ENCODE measurements at places on chromosomes 16 and 17.

DNA sequence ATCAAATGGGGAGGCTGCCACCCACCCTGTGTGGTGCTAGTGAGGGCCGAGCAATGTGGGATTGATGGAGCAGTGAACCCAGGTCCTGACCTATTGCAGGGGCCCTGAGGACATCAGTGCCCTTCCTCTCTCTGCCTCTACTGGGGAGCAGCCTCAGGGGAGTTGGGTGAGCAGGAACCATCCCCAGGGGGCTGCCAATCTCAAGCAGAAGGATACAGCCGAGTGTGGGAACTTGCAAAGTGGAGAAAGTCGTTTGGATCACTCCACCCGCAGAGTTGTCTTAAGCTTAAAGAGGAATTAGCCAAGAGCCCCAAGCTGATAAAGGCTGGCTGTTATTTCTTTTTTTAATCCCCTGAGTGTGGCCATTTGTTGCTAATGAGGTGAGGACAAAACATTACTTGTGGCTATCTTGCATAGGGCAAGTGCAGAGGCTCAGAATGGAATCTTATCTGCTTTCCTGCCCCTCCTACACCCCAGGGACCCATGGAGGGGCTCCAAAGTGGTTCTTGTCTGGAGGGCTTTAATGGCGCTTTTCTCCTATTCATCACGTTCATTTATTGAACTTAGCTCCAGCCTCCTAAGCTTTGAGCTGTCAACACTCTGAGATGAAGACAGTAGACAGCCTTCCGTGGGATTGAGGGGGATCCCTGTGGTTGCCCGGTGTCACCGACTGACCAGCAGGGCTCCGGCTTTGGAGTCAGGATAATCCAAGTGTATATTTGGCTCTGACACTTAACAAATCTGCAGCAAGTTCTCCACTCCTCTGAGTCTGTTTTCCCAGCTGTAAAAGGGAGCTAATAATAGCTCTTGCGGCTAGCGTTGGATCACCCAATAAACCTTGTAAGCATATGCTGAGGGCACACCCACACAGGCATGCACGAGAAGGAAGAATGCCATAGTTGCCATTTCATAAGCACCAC, 45.1 kb downstream of the MYH11 start:
- DNase-seq: no peak

DNA sequence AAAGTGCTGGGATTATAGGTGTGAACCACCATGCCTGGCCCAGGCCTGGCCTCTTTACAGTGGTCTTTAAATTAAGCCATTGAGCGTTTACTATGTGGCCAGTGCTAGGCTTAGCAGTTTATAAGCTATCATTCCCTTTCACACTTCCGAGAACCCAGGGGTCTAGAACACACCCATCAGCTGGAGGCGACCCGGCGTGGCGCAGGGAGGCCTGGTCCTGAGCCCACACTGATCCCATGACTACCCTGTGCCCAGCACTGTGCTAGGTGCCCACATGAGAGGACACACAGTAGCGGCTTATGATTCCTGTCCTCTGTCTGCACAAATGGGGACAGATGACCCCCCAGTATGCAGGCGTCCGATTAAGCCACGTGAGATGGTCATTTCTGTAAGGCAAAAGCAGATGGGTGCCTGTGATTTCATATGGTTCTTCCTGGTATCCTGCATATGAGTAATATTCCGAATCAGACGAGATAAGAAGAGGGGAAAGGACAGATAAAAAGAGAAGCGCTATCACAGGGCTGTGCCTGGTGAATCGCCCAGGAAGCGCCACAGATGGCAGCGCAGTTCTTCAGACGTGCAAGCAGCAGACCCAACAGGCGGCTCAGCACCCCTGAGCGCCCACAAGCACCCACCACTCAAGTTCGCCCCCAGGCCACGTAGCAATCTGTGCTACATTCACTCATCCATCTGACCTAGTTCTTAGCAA, 5.3 kb downstream of the OSGIN1 start:
- DNase-seq: no peak

GRCh38 chr16:10566613-10567012, 13.8 kb downstream of the EMP2 start:
- DNase-seq: no peak

- DNase-seq: no peak
Observed at GRCh38 chr17:41982026-41982760, 15.6 kb downstream of the CNP start.

- peak; percentile 83 for DNase-seq
Observed at GRCh38 chr16:88810912-88811768, 588 bp downstream of the APRT start.

- DNase-seq: no peak
Observed at GRCh38 chr16:67250045-67250327, 1.2 kb downstream of the SLC9A5 start.

DNA sequence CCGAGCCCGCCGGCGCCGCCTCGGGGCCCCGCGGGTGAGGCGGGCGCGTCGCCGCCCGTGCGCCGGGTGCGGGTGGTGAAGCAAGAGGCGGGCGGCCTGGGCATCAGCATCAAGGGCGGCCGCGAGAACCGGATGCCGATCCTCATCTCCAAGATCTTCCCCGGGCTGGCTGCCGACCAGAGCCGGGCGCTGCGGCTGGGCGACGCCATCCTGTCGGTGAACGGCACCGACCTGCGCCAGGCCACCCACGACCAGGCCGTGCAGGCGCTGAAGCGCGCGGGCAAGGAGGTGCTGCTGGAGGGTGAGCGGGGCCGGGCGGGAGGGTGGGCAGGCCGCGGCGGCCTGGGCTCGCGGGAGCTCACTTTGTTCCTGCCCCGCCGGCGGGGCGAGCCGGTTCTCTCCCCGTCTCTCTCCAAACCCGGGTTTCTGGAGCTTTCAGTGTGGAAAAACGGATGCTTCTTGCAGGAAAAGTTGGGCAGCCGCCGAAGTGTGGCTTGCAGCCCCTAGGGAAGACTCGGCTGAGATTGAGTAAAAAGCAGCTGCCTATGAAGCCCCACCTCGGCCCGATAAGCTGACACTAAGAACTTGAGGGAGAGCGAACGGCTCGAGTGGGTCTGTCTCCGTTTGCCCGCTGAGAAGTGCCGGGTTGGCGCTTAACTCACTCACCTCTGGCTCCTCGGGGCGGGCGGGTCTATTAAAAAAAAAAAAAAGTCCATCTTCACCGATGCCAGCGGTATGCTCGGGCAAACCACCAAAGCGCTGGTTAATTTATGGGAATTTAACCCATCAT, 677 bp downstream of the SNTB2 start:
- DNase-seq: peak; percentile 65

- DNase-seq: no peak
Observed at GRCh38 chr16:12545297-12545610, 258.4 kb downstream of the CPPED1 start.

- no peak for DNase-seq
Observed at GRCh38 chr16:14181371-14182050, 110.4 kb downstream of the MRTFB start.

DNA sequence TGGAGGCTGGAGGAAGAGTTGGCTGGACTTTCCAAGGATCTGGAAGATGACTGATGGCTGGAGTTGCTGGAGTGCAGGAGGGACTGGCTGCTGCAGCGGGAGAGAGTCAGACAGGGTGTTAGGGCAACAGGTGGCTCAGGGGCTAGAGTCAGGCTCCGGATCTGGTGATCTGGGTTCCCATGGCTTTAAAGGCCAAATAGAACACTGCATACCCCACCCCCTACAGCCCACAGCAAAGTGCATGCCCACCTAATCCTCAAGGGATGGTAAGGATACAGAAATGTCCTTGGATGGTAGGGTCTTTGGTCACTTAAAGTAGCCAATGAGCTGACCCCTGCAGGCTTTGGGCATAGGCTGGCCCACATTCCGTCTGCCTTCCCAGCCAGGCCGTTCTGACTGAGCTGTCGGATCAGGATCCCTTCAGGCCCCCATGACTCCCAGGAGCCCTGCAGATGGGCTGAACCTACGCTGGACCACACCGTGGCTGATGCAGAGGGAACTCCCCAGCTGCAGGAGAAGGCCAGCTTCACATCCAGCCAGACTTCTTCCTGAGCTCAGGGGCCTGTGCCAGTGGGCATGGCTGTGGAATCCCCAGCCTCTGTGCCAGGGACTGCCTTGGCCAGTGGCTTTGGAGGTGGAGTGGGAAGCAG, 13.9 kb downstream of the TNS4 start:
- DNase-seq: no peak

DNA sequence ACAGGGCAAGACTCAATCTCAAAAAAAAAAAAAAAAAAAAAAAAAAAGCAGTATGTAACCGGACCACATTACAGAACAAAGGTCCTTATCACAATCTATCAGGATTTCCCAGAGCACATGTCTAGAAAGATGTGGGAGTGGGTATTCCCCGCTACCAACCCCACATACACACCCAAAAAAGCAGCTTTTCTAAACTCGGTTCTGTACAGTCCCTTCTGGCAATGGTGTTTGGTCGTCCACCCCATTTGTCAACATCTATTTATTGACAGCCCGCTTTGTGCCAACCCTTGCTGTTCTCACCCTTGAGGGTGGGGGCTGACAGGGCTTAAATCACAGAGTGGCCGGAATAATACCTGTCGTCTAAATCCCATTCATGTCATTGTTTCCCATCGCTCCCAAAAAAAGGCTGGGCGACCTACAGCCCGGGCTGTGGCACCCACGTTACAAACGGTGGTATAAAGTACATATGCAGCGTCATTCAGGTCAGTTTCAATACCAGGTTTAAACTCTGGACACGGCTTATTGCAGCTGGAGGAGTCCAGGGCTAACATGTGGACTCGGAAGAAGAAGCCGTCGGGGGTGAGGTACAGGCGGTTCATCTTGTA, 3.6 kb downstream of the C17orf58 start:
- DNase-seq: no peak

- DNase-seq: no peak
Observed at GRCh38 chr17:2065949-2066400, 11.1 kb downstream of the HIC1 start.

DNA sequence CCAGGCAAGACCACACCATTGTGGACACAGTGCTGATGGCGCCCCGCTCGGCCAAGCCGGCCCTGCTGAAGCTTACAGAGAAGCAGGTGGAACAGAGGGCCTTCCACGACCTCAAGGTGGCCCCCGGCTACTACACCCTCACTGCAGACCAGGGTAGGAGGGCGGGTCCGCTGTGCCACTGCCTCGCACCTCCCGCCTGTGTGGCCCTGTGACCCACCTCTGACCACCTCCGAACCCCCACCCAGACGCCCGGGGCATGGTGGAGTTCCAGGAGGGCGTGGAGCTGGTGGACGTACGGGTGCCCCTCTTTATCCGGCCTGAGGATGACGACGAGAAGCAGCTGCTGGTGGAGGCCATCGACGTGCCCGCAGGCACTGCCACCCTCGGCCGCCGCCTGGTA, 21.1 kb downstream of the ITGB4 start:
- no peak for DNase-seq

- no peak for DNase-seq
Observed at GRCh38 chr17:38562903-38563302, 42.8 kb downstream of the SRCIN1 start.

DNA sequence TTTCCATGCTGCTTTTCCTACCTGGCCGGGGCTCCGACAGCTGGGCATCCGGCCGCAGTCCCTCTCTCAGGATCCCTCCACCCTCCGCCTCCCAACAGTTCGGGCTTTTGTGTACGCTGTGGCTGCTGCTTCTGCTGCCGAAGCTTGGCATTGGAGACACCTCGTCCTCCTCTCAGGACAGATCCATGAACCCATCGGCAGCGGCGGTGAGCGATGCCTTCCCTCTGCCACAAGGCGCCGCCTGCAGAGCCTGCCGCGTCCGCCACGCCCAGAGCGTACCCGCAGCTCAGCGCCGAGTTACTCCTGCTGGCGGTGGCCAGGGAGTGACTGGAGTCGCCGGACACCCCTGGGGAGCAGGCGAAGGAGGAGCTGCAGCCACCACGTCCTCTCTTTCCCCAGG, 2032.8 kb downstream of the TP53TG3F start:
- no peak for DNase-seq

DNA sequence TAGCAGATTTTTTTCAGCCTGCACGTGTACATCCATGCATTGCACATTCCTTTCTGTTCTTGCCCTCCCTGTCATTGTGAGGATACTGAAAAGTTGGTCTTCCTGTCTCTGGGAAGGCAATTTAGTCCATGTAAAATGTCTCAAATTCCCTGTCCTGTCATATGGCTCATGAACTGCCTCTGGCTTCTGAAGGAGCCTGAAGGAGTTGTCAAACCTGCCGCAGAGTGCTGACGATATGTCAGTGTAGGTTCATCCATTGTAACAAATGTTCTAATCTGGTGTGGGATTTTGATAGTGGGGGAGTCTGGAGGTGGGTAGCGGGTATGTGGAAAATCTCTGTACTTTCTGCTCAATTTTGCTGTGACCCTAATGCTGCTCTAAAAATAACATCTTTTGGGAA, 59.6 kb downstream of the YPEL2 start:
- DNase-seq: no peak

GRCh38 chr17:13940858-13941665, 128.2 kb upstream of the COX10 start:
- DNase-seq: no peak

DNA sequence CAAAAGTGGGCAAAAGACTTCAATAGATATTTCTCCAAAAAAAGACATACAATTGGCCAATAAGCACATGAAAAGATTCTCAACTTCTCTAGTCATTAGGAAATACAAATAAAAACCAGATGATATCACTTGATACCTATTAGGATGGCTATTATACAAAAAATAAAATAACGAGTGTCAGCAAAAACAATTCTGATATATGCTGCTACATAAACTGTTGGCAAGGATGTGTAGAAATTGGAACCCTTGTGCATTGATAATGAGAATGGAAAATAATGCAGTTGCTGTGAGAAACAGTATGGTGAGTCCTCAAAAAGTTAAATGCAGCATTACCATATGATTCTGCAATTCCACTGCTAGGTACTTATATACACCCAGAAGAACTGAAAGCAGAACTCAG, 80.6 kb downstream of the BRIP1 start:
- DNase-seq: no peak

- no peak for DNase-seq
Observed at GRCh38 chr17:44307387-44308186, 814 bp upstream of the RUNDC3A start.

- DNase-seq: no peak
Observed at GRCh38 chr16:539901-540530, 12.5 kb downstream of the CAPN15 start.

DNA sequence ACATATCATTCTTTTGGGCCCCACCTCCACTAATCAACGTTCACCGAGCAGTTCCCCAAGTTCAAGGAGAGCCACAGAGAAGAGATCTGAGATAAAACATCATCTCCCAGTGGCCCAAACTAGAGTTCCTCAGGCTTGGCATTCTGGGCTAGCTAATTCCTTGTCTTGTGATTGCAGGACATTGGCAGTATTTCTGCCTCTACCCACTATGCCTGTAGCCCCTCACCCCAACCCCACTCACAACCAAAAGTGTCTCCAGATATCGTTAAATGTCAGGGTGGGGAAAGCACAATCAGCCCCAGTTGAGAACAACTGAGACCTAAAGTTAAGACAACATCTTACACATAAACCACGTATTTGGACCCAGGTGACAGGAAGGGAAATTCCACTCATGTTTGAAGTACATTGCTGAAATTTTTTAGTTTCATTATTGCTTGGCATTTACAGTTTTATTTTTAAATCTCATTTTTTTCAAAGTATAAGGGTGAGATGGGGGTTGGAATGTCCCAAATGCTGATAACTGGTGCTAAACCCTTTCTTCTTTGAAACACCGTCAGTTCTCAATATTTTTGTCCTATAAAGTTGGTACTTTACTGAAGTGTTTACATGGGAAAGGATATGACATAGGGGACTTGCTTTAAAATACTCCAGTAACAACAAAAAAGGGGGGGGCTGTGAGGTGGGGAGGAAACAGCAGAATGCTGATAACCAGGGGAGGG, 13.6 kb downstream of the ZC3H7A start:
- DNase-seq: peak; percentile 26

Data from erythroblast (primary cell).